Adrenal gland (tissue), 19 donors: ENCODE measurements at places on chromosomes 6 and 20. TPM values are rescaled to one million over a fixed set of nuclear protein-coding genes. Genes with fewer than 3 reads are reported as not detected.

GRCh38 chr20:399182-399707 is 8.9 kb upstream of the RBCK1 start:
- no peak overlapping the region for H3K4me3 ChIP-seq
- no peaks in the 10 kb centered on the region for H3K4me1 ChIP-seq
- no peaks in the 10 kb centered on the region for H3K27me3 ChIP-seq
- DNase-seq = peak; percentile 10
- H3K27ac ChIP-seq = no peak overlapping the region

- no peak overlapping the region for H3K4me3 ChIP-seq
- H3K4me1 ChIP-seq = no peaks in the 10 kb centered on the region
- DNase-seq = no peak
- no peaks in the 10 kb centered on the region for H3K36me3 ChIP-seq
- H3K27me3 ChIP-seq = no peaks in the 10 kb centered on the region
Observed at GRCh38 chr6:78523622-78524021, 343.7 kb upstream of the IRAK1BP1 start.

DNA sequence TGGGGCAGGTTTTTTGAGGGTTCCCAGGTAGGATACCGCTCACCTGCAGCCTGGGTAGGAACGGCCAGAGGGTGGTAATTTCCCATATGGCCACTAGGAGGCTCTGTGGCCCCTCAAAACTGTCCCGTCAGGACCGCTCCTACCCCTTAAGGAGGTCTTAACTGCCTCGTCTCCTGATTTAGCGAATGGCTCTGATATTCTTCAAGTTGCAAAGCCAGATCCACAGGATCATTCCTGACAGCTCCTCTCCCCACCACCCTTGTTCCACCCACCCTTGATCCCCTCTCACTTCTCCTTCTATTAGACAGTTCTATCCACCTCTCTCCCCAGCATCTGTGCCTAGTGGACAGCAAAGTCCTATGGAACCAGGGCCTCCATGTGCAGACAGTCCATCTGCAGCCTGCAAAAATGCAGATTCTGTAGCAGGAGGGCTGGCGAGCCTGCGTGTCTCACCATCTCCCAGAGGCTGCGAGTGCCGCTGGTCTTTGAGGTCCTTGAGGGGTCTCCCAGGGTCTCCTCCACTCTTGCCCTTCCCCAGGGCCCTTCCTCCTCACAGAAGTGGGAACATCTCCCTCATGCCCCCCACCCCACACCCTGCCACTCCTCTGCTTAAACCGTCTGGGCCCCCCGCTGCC is 34.3 kb upstream of the ZBP1 start:
- no peaks in the 10 kb centered on the region for H3K4me1 ChIP-seq
- no peaks in the 10 kb centered on the region for H3K27me3 ChIP-seq

GRCh38 chr6:131894493-131895424 is 56.4 kb downstream of the CCN2 start:
- H3K36me3 ChIP-seq = no peaks in the 10 kb centered on the region
- H3K4me3 ChIP-seq = no peak overlapping the region

GRCh38 chr6:121848523-121849255 is 413.2 kb downstream of the GJA1 start:
- no peak for DNase-seq
- H3K27ac ChIP-seq = no peak overlapping the region
- H3K27me3 ChIP-seq = no peaks in the 10 kb centered on the region
- H3K4me1 ChIP-seq = no peaks in the 10 kb centered on the region
- H3K4me3 ChIP-seq = no peak overlapping the region

DNA sequence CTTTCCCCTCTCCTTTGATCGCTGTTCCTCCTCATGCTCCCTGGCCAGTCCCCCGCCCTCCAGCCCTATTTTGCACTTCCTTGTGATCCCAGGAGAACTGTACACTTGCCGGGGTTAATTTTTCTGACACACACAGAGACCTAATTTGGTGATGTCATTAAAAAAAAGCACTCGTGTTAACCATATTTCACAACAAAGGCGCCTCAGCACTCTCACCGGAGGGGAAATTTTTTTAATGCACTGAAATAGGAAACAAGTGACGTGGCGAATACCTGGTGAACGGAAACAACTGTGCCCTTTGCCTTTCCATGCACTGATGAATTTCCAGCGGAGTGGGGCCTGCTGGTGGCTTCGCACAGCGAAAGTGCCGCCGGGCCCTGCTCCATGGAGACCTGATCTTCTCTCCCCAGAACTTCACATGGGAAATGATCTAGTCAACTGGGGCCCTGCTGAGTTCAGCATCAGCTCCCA is 53.9 kb upstream of the TAGAP start:
- no peaks in the 10 kb centered on the region for H3K4me1 ChIP-seq
- H3K27me3 ChIP-seq = no peaks in the 10 kb centered on the region
- H3K4me3 ChIP-seq = no peak overlapping the region
- no peak overlapping the region for H3K27ac ChIP-seq

PLG gene
- not detected for total RNA-seq
